CD4-positive, alpha-beta T cell (primary cell): ENCODE measurements at places on chromosomes 2 and 18. TPM values are rescaled to one million over a fixed set of nuclear protein-coding genes. Genes with fewer than 3 reads are reported as not detected.

GRCh38 chr2:217250013-217250524, 390.2 kb upstream of the TNP1 start:
- DNase-seq, result no peak

DNA sequence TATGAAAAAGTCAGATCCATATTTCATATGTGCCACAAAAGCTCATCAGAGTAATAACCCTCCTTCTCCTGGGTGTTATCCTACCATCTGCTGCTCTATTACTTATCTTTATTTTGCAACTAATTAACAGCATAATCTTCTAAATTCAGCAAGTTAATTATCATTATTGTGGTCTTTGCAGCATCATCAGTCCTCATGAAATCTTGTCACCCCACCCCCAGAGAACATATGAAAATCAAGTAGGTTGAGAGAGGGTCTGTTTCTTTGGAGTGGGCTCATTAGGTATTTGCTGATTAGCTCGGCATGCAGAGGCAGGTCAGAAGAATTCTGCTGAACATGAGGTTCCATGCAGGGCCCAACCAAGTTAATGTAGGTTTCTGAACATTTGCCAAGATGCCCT, 64.8 kb downstream of the ATF2 start:
- DNase-seq, result no peak

- no peak for DNase-seq
Measured at GRCh38 chr2:181853696-181854095, 37.8 kb upstream of the ITPRID2 start.

- no peak for DNase-seq
Measured at GRCh38 chr2:186623084-186623483, 33.2 kb downstream of the ITGAV start.

GRCh38 chr2:215664847-215665525, 229.1 kb upstream of the FN1 start:
- DNase-seq, result no peak

DNA sequence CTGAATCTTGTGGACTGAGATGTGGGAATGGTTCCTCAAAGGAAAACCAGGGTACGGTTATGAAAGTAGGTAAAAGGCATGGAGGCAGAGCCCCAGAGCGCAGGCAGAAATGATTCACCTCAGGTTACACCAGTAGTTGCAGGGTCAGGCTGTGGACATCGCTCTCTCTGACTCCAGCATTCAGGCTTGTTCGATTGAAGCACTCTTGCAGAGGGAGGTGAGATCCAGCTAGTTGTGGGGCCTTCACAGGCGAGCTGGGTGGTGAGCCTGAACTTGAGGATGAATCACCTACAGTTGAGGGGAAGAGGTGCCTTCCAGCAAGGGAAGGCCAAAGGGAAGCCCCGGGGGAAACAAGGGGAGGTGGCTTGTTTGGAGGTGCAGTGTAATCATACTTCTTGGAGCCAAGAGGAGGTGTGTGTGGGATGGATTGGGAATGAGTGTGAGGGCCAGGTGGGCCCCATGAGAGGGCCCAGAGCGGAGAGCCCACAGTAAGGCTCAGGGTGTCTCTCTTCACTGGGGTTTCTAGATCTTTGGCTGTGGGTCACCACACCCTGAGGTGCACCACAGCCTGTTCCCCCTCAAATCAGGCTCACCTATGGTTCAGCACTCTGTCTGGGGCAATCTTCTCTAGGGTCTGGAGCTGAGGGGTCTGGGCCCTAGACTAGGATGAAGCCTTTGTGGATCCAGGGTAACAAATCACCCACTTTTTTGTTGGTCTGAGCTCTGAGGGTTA, 48.5 kb upstream of the MCFD2 start:
- DNase-seq, result no peak

GRCh38 chr2:45469314-45470099, 141.6 kb downstream of the SRBD1 start:
- no peak for DNase-seq

DNA sequence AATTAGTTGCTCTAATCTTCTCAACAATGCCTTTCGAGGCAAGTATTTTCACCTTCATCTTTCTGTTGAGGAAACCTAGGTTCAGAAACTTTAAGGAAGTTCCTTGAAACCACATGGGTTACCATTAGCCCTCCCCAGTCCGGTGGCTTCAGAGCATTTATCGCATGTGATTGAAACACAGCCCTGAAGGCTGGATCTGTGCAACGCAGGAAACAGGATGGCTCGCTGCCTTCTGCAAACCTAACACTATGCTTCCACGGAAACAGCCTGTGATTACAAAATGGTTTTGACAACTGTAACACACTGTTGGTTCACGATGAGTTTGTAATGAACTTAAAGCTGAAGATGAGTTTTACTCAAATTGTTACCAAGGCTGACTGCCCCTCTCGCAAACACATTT, 68.5 kb downstream of the EPB41L3 start:
- no peak for DNase-seq

- DNase-seq, result no peak
Measured at GRCh38 chr2:195521589-195521988, 135.4 kb upstream of the SLC39A10 start.

- no peak for DNase-seq
Measured at GRCh38 chr2:239776436-239777005, 248.6 kb downstream of the NDUFA10 start.

DNA sequence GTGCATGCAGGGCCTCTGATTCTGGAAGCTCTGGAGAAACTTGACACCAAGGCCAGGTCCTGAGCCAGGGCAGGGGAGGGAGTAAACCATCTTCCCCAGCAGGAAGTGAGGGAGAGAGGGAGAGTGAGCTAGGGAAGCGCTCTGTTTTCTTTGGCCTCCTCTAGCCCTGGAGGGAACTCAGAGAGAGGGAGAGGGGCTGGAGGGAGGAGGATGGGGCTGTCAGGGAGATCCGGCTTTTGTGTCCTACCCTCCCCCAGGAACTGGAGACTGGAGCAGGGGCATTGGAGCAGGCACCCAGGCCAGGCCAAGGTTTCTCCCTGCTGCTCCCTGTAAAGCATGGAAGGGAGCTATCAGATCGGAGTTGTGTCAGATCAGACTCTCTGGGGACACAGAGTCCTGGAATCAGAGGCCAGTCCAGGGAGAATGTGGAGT, 22.7 kb upstream of the PKDCC start:
- DNase-seq, result no peak

GRCh38 chr2:230153390-230153976, 66.3 kb downstream of the SP110 start:
- DNase-seq, result no peak

DNA sequence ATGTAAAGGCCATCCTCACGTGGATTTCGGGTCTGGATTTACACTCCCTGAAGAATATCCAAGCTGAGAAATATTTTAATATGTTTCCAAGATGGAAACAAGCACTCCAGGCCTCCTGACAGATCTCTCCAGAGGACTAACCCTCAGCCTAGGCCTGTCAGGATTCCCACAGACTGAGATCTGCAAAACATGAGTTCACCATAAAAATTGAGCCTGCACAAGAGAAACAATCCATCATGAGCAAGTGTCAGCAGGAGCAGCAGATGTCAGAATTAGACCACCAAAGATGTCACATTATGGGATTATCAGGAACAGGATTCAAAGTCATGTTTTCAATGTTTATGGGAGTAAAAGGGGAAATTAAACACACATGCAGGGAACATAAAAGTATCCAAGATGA, 191.3 kb downstream of the TFCP2L1 start:
- no peak for DNase-seq

DNA sequence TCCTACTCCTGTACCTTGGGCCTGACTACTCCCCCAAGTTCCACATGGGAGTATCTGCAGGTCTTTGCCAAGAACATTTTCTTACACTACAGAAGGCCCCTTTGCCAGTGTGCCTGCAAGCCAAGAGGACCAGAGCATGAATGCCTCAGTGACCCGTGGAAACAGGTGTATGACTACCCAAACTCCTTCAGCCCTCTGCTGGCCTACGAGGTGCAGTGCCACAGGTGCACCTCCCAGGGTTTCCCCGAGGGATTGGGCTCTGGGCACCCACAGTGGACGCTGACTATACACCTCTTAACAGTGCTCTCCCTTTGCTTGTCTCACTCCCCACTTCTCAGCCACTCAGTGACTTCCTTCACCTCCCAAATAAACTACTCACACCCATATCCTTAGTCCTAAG, 91.4 kb downstream of the COL6A3 start:
- no peak for DNase-seq

- DNase-seq, result no peak
Measured at GRCh38 chr2:217456016-217456415, 546.8 kb downstream of the TNS1 start.

- no peak for DNase-seq
Measured at GRCh38 chr18:10860928-10861327, 288.4 kb downstream of the PIEZO2 start.

GRCh38 chr2:84545005-84545404, 28.7 kb downstream of the DNAH6 start:
- no peak for DNase-seq

- no peak for DNase-seq
Measured at GRCh38 chr18:55256929-55257289, 297.6 kb upstream of the CCDC68 start.

GRCh38 chr18:68803356-68803755, 5.5 kb downstream of the CCDC102B start:
- DNase-seq, result no peak

DNA sequence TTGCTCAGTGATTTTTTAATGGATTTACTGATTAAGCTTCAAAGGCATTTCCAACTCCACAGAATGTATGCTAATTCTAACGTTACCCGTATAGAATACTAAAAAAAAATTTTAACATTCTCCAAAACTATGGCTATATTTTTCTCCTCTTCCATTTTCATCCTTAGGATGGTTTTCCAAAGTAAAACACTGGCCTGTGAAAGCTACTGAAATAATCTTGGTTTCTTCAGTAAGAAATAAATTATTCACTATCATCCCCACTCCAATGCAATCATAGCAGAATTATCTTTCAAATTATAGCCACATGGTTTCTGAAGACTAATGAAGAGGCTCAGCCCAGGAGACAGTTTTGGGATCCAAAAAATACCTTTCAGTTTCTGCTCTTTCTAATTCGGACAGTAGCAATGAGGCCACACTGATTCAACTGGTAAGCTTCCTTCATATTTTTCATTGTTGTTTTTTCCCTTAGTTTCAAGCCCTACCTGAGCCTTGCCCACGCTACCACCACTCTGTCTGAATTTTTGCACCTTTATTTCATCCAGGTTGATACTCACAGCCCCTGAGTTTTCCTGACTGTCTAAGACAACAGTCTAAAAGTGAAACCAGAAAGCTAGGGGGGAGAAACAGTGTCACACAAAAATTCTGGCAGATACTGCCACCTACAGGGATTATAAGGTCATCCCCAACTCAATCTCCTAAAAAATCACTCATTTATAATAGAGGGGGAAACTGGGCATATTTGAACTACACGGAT, 887.9 kb downstream of the NRXN1 start:
- no peak for DNase-seq

- DNase-seq, result no peak
Measured at GRCh38 chr2:240189686-240190085, 49.2 kb upstream of the OTOS start.

GRCh38 chr18:69387186-69387585, 13.5 kb upstream of the DOK6 start:
- no peak for DNase-seq

- DNase-seq, result no peak
Measured at GRCh38 chr2:194735837-194736542, 921.0 kb upstream of the SLC39A10 start.

DNA sequence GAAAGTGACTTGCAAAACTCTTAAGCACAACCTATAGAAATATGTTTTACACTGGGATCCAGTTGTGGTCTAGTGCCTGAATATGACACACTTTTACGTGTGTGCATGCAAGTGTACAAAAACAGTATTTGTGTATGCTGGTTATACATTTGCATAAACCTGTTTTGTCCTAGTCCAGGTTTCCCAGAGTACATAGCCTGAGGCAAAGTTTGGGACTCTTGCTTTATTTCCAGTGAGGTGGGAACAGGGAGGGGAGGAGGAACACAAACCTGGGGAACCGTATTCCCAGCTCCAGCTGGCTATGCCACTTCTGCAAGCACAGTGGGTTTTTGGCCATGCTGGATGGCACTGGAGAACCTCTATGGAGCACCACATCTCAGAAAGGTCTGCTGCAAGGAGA, 481.1 kb upstream of the HS6ST1 start:
- no peak for DNase-seq

DNA sequence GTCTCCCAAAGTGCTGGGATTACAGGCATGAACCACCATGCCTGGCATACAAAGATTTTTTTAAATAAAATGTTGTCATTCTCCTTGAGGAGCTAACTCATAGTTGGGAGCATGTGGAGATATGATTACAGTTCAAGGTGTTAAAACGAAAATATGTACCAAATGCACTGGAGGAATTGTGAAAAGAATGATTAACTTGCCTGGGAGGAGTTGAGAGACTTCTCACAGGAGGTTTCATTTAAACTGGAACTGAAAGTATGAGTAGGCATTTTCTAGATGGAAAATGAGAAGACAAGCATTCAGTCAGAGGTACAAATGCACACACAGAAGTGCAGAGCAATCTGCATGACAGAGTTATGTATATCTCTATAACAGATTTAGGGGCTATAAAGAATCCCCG, 126.6 kb upstream of the PDE1A start:
- DNase-seq, result no peak

DNA sequence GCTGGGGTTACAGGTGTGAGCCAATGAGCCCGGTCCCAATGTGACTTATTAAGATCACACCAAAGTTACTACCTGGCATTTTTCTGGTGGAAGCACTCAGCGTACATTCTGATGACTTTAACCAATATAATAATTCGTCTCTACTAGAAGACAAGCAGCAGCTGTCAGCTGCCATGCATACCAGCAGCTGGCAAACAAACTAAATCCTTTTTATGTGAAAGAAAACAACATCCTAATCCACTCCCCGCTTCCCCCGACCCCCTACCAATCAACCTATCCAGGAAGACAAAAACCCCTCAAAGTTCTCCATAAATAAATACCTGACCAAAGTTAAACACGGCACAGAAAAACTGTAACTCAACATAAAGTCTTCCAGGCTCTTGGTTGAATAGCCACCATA, 42.1 kb downstream of the GPR155 start:
- DNase-seq, result no peak

DNA sequence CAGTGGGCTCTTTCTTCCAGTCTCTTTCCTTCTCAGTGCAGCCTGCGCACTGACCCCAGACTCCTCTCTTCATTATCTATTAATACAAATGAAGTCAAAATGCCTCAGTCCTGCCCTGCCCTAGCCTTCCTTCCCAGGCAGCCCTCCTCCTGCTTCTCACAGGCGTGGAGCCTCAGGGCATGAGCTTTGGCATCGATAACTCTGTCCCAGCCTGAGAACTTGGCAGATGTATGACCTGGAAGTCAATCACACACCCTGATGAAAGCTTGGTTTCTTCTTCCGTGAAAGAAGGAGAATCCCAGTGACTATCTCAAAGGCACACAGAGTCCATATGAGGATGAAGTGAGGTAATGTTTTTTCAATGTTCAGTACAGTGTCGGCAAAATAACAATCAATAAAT, 600.7 kb upstream of the ID2 start:
- no peak for DNase-seq

The INHBB gene
- total RNA-seq, result not detected

The MRO gene
- not detected for total RNA-seq

The MYO1B gene
- 0.98 TPM for total RNA-seq

The HOXD11 gene
- total RNA-seq, result not detected

The MAP3K19 gene
- total RNA-seq, result not detected

The HNRNPA3 gene
- total RNA-seq, result 167 TPM

The NEU2 gene
- not detected for total RNA-seq
